ENCODE measurements at places on chromosomes 2 and 18.

GRCh38 chr2:75003276-75003675, 44.8 kb downstream of the POLE4 start:
- no peak for DNase-seq

DNA sequence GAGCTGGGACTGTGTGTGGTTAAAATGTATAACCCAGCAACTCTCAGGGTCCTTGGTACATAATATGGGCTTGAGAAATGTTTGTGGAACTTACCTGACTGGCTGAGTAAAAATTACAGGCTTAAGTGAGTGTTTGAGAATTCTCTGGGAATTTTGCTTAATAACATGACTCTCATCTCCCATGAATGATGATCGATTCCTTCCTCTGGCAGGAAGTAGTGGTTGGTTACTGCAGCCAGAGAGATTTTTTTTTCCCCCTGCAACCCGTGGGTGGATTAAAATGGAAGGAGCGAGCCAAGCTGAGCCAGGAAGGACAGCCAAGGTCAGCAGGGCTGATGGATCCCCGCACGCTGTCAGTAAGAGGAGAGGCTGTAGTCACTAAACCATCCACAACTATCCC, 40.6 kb upstream of the RFX8 start:
- no peak for DNase-seq

DNA sequence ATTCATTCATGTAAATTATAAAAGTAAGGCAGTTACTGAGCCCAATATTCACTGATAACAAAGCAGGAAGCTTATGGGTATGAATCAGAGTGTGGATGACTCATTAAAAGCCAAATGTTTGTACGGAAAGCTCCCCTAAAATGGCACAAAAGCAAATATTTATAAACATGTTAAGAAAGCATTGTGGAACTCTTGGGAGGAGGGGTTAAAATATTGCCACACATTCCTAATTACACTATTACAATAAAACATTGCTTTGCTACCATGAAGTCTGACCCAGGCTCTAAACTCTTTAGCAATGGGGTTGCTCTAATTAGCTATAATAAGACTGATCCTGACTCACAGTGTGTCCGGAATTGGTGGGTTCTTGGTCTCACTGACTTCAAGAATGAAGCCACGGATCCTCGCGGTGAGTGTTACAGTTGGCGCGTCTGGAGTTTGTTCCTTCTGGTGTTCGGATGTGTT, 110.9 kb downstream of the NAB1 start:
- no peak for DNase-seq

DNA sequence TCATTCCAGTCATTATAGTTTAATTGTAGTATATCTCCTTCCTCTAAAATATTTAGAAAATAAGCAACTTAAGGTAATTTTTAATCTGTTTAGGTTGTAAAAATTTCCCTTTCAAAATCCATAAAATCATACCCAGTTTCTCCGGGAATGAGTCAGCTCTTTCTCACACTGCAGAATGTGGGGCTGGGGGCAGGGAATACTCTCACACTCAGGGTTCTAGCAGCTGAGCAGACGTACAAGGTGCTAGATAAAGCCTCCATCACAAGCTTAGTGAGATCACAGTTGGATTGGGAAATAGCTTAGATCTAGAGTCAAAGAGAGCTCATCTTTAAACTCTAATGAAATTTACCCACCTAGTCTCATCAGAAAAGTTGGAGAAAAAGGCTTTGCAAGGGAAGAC, 79.9 kb upstream of the FAM237A start:
- no peak for DNase-seq

DNA sequence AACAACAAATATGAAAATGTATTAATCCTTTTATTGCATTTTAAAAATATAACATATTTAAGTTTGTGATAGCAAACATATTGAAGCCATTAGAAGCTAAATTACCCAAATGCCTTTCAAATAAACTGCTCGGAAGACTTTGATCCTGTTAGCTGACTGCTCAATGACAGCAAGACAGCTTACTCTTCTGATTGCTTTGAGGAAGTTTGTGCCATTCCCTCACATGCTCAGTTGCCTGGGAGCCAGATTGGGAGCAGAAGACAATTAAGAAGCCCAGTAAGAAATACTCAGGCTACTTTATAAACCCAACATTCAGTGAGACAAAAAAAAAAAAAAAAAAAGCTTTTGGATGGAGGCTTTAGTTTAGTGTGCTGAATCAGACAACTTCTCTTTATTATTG, 407.1 kb upstream of the SOX11 start:
- no peak for DNase-seq

GRCh38 chr18:51135795-51136194, 61.7 kb downstream of the MEX3C start:
- DNase-seq = no peak

GRCh38 chr2:205902900-205903237, 183.1 kb downstream of the INO80D start:
- no peak for DNase-seq

DNA sequence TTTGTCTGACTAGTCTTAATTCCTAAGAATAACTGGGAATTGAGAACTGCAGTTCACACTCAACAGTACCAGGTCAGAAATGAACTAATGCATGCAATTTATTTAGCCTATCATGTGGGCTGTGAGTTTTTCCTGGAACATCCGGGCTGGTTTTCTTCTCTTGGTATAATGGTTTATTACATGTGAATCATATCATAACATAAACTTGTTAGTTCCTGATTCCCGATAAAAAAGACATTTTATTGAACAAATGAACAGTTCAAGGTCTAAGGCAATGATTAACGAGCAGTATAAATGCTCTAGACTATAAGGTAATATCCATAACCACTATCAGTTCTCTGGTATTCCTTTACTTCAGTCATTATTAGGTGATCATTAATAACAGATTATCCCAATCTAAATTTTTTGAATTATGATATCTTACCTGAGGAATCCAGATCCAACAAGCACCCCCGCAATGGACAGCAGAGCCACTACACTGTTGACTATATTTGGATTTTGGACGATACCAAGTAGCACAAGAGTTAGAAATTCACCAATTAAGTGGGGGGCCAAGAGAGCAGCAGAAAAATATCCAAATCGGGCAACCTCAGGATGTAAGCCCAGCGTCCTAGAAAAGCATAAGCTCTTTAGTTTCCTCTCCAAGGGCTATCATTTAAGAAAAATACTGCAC, 19.0 kb downstream of the ABCG5 start:
- no peak for DNase-seq

DNA sequence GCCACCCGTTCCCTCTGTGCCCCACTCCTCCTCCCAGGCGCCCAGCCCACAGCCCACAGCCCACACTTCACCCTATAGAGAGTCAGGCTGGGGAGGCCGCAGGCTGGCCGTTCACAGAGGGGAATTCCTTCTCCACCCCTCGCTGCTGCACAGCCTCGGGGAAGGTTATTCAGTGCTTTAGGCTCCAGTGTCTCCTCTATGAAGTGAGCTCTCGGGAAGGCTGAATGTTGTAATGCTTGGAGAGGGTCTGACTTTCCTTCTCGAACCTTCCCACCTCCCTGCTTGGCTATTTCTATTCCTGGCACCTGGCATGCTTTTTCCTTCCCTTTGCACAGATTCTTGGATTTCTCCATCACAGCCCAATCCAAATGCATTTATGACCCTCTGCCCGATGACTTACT, 62.5 kb upstream of the SMAD7 start:
- DNase-seq = no peak

DNA sequence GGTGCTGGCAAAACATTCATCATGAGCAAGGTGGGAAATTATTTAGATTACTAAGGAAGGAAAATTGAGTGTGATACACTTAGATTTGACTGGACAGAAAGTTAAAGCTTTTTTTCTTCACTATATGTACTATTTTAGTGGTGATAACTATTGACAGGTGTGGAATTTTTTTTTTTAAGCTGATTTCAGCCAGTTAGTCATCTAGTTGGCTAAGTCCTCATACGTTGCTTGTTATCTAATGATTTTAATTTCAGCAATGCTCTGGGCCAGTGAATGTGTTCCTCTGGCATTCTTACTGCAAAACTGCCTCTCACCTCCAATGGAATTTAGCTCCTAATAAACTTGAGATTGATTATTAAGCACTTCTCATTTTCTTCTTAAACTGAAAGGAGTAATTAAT, 1223.2 kb upstream of the ACVR2A start:
- no peak for DNase-seq

- no peak for DNase-seq
These were observed 78.9 kb downstream of the NRXN1 start for GRCh38 chr2:50953021-50953420.

All from NCI-H2081 (cell line).